Adrenal gland (tissue), 19 donors: ENCODE measurements at places on chromosomes 2 and 18.

GRCh38 chr2:205464681-205465080 is 217.6 kb upstream of the NRP2 start:
- no peak for DNase-seq

- peak; percentile 60 for DNase-seq
Observed at GRCh38 chr2:85911814-85912692, 23.3 kb upstream of the ST3GAL5 start.

GRCh38 chr2:71212336-71212735 is 14.6 kb downstream of the PAIP2B start:
- no peak for DNase-seq

DNA sequence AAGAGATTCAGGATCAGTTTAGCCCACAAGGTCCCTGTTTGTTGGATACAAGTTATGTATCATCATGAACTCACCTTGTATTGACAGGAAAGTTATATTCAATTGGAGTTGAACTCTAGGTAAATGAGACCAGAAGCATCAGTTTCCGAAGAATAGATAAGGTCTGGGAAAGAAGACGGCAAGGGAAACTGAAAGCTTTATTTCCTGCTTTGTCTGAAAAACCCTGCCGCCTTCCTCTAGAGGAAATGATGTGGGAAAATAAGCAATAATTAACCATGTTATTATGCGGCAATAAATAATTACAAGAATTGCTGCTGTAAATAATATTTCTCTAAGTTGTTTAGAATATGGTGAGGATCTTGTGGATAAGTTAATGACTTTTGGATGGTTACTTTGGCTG is 32.0 kb downstream of the LPIN1 start:
- no peak for DNase-seq

GRCh38 chr2:164954954-164955701 is at the start of gene SLC38A11:
Gene SLC38A11 (minus strand): TSS chr2:164955525. CDS start chr2:164955247, 278 bp downstream.
- peak; percentile 21 for DNase-seq

DNA sequence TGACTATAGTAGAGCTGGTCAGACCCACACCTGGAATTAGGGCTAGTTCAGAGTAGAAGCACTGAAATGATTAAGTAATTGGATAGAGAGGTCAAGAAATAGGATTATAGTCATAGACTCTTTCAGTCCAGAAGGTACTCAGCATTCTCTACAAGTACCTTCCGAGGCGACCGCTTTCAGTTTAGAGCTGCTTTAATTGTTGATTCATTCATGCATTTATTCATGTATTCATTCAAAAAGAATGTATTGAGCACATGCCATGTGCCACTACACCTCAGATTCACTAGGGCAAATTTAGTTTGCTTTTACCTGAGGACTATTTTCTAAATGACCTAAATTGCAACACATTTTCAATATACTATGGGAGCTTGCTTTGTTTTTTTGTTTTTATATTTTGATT is 48.7 kb downstream of the CRIM1 start:
- DNase-seq: no peak

- DNase-seq: no peak
Observed at GRCh38 chr2:65630643-65631042, 198.2 kb upstream of the SPRED2 start.

- no peak for DNase-seq
Observed at GRCh38 chr2:225566798-225567197, 167.3 kb downstream of the NYAP2 start.

DNA sequence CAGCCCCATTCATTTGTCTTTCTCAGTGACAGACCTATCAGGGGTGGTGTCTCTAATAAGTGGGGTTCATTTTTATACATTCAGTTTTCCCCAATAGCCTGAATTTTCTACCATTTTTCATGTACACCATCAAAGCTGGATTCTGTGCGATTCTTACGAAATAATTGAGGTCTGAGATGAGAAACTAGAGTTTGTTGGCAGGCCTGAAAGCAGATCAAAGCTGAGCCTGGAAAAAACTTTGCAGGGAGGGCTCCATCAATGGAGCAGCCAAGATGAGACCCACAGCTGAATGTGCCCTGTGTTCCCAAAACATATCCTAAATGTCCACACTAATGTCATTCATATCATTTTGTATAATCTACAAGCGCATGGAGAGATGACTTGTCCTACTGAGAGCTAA is 4.5 kb upstream of the TMEM200C start:
- no peak for DNase-seq

DNA sequence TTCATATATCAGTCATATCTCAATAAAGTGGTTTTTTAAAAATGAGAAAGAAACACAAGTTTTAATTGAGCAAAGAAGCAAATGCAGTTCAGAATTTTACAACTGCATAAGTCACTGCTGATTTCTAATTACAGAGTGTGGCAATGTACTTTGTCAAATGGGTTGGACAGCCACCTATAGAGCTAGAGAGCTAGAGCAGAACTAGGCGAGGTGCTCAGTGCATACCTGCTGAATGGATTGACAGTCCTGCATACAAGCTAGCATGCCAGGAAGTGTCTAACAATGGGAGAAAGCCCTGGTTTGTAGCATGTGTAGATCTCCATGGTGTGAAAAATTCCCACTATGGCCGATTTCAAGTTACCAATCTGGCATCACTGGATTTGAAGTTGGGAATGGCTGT is 106.3 kb upstream of the CDCA7 start:
- DNase-seq: no peak
